Activated CD4-positive, alpha-beta T cell treated with anti-CD3 and anti-CD28 coated beads, Interleukin-2, Interleukin-6, amounts not matched to agents 100 ng/mL and 50 ng/mL, durations not matched to agents 16 hours and 8 hours (primary cell): ENCODE measurements at places on chromosomes 7 and 10.
A peak's percentile ranks its signal among the peaks of the same experiment; 100 is the strongest.

- DNase-seq: peak; percentile 24
Observed at GRCh38 chr10:12191715-12192114, 4.0 kb downstream of the NUDT5 start.

DNA sequence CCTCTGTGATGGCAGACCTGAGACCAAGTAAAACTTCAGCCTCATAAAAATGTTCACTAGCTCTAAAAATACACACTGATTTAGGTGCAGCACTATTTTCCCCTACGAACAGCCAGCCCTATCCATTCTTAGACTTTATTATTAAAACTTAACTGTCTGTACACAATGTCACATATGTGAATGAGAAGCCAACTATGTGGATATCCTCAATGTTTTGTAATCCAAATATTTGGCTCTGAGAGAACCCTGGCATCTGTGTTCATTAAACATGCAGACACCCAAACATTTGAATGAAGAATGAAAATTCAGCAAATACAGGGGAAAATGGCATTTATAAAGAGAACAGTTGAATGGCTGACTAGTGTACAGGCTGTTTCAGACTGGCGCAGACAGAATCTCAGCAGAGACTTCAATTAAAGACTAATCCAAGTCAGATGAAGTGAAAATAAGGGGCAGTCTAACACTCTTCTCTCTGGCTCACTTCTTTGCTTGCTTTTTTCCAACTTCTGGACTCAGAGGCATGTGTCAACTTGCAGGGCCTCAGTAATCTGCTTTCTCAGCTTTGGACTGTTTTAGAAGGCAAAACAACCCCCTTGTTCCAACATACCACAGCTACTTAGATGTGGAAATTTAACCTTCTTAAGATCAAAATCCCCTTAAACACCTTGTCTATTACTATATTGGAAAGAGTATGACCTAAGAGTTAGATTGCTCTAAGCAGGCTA is 47.4 kb upstream of the FAM180A start:
- no peak for DNase-seq

DNA sequence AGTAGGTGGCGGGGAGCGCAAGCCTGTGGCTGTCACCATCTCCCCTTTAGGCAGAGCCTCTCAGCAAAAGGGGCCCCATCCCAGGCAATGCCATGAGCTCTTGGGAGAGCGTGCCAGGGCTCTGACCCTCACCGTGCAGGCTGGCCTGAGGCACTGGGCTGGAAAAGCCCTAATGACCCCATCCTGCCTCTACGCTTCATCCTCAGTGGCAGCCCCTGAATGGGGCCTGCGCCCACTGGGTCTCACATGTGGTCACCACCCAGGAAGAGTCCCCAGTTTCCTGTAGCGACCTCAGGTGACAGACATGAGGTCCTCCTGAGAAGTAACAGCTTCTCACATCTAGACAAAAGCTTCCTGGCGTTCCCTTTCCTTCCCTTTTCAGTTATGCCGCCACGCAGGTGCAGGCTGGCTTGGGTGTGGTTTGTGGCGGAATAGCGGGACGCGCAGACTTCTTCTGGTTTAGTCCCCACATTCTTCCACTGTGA is 59.2 kb downstream of the CLEC2L start:
- no peak for DNase-seq

- DNase-seq: no peak
Observed at GRCh38 chr10:118800920-118801319, 46.1 kb upstream of the CACUL1 start.

- no peak for DNase-seq
Observed at GRCh38 chr10:17022896-17023295, 106.7 kb downstream of the CUBN start.

DNA sequence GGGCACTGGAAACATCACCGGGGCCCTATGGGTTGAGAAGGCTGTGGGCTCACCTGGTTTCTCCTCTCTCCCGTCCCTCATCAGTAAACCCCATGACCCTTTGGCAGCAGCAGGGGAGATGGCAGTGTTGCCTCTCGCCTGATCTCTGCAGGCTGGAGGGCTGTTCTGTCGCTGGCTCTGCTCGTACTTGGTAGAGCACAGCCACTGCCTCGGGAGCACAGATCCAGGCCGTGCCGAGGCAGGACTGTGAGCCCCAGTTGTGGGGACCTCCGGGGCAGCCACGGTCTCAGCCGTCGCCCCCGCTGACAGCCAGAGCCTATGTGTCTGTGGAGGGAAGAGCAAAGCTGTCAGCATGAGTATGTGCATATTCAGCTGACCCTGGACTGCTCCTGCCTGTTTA is 94.9 kb downstream of the PTPRE start:
- no peak for DNase-seq

DNA sequence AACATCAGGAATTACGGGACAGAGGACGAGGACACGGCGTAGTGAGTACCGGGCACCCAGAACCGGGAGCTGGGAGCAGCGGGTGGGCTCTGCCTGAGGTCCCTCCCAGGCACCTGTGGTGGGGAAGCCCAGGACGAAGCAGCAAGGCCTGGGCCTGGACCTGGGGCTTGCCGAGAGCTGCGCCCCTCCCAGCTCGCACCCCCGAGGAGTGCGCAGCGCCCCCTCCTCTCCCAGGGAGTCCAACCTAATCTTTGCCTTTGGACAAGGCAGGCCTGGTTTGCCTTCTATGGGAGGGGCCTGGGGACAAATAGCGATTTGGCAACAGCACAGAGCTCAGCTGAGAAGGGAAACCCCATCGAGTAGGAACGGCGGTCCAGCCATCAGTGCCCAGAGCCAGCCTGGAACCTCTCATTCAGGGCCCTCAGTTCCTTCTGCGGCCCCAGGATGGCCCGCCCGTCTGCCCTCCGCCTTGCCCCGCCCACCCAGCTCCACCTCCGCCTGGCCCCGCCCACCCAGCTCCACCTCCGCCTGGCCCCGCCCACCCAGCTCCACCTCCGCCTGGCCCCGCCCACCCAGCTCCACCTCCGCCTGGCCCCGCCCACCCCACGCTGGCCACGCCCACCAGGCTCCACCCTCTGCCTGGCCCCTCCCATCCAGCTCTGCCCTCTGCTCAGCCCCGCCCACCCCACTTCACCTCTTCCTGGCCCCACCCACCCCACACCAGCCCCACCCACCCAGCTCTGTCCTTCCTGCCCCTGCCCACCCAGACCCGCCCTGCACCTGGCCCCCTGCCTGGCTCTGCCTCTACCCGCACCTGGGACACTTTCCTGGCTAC is 32.5 kb upstream of the KNDC1 start:
- peak; percentile 43 for DNase-seq

- DNase-seq: no peak
Observed at GRCh38 chr7:136045181-136045580, 68.0 kb upstream of the MTPN start.
